Right ventricle myocardium inferior (tissue), 1 donor: ENCODE measurements at places on chromosomes 6 and 20.
A peak's percentile ranks its signal among the peaks of the same experiment; 100 is the strongest.

- DNase-seq: no peak
Measured at GRCh38 chr6:4840169-4840568, 64.0 kb downstream of the CDYL start.

DNA sequence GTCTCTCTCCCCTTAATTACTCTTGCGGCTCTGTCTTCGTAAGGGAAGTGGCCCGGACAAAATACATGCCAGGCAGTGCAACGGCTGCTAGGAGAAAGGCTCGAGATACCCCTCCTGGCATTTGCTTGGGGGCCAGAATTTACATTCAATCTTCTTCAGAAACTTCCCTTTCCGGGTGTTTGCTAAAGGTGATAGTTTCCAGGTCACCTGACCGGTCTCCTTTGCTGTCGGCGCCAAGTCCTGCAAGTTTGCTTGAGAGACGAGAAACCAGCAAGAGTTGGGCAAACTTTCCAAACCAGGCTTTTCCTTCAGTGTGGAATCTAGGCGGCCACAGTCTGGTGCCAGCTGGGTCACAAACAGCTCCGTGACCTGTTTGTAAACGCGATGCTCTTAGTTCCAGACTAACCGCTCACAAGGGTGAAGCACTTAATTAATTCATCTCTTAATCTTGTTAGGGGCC lies 563 bp upstream of the SRSF3 start:
- DNase-seq: peak; percentile 72

DNA sequence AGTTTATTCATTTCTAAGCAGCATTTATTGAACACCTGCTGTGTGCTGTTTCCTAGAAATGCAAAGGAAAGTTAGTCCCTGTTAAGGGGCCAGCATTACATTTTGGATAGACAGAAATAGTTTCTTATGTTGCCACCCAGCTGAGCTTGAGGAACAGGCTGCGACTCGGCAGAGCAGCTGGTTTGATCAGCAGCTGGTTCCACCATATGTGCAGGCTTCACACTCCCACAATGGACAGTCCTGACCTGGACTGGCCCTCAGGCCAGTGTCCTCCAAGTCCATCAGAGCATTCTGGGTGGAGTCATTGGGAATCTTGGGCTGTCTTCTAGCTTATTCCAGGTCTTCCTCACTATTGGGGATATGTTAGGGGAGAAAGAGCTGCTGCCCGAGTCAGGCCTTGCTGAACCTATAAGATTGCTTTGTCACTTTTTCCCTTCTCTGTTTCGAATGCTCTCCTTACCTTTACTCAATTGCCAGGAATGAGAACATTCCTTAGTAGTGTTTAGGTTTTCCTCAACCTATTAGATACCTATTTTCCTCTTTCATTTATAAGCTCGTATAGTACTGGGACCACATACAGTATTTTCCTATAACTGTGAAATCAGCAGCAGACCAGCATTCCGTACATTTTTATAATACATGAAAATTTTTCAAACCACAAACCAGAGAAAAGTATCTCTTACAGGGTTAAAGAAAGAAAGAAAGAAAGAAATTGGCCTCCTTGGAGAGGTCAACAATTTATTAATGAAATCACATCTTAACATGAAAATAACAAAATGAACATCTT lies 203.0 kb downstream of the FARS2 start:
- no peak for DNase-seq

- DNase-seq: peak; percentile 74
Measured at GRCh38 chr6:36692220-36692619, 5.4 kb upstream of the RAB44 start.

- no peak for DNase-seq
Measured at GRCh38 chr6:46655803-46656202, 3.0 kb downstream of the SLC25A27 start.

DNA sequence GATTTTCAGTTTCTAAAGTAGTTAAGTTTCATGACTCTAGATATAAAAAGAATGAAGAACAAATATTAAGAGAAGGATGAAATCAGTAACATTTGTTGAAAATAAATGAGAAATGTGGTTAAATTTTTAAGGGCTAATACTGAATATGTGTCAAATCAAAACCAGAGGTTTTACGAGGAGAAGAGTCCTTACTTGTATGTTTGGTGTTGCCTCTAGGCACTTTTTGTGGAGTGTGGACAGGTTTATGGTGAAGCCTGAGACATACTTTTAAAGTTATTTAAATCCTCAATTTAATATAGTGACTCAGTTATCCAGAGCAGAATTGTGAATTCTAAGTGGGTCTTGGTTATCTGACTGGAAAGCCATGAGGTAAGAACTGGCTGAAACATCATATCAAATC lies 68.7 kb downstream of the COL19A1 start:
- no peak for DNase-seq
